ENCODE measurements at places on chromosomes 4 and X.
A peak's percentile ranks its signal among the peaks of the same experiment; 100 is the strongest.

DNA sequence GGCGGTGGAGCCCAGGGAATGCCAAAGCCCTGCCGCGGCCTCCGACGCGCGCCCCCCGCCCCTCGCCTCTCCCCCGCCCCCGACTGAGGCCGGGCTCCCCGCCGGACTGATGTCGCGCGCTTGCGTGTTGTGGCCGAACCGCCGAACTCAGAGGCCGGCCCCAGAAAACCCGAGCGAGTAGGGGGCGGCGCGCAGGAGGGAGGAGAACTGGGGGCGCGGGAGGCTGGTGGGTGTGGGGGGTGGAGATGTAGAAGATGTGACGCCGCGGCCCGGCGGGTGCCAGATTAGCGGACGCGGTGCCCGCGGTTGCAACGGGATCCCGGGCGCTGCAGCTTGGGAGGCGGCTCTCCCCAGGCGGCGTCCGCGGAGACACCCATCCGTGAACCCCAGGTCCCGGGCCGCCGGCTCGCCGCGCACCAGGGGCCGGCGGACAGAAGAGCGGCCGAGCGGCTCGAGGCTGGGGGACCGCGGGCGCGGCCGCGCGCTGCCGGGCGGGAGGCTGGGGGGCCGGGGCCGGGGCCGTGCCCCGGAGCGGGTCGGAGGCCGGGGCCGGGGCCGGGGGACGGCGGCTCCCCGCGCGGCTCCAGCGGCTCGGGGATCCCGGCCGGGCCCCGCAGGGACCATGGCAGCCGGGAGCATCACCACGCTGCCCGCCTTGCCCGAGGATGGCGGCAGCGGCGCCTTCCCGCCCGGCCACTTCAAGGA is at the start of gene FGF2:
TSS of gene FGF2 (plus strand) at position 279 of the 705 bp plus-strand sequence. CDS start at position 623, 344 bp downstream.
- DNase-seq = peak; percentile 12

- peak; percentile 87 for DNase-seq
Observed at GRCh38 chr4:3442959-3443749, 1.4 kb downstream of the HGFAC start.

DNA sequence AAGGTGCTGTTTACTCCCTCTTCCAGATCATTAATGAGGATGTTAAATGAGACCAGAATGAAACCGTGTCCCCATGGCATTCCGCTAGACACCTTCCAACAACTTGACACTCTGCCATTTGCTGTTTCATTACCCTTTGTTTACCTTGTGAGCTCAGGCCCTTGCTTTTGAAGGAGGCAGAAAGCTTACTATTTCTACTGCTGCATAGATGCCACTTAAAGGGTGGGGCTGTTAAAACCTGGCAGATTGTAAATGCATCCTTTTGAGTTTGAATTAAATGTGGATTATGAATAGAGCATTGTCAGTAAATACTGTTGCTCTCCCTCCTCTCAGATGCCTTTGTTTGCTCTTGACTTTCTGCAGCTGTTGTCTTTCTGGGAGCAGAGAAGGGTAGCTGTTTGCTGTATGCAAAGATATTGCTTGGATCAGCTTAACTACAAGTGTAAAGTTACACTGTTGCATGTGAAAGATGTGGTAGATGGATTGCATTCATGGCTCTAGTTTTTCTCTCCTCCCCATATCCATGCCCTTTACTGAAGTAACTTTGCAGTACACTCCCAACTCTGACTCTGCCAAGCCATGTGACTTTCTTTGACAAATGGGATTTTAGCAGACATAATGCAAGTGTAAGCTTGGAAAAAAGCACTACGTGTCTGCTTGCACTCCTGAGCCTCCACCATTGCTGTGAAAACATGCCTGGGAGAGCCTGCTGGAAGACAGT is 75.0 kb upstream of the DHX15 start:
- no peak for DNase-seq

GRCh38 chr4:99859618-99860017 is 34.6 kb downstream of the LAMTOR3 start:
- no peak for DNase-seq

Data from GM18507 (cell line).